Esophagus muscularis mucosa (tissue), 4 donors: ENCODE measurements at places on chromosomes 6 and 20. TPM values are rescaled to one million over a fixed set of nuclear protein-coding genes. Genes with fewer than 3 reads are reported as not detected.
A peak's percentile ranks its signal among the peaks of the same experiment; 100 is the strongest.

The SASH1 gene
- 56.5 TPM for total RNA-seq

DNA sequence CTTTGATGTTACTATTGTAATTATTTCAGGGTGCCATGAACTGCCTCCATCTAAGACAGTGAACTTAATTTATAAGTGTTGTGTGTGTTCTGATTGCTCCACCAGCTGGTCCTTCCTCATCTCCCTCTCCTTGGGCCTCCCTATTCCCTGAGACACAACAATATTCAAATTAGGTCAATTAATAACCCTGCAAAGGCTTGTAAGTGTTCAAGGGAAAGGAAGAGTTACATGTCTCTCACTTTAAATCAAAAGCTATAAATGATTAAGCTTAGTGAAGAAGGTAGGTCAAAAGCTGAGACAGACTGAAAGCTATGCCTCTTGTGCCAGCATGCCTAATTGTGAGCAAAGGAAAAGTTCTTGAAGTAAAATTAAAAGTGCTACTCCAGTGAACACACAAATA, 35.5 kb upstream of the TMEM217 start:
- DNase-seq = no peak
- no peaks in the 10 kb centered on the region for H3K27me3 ChIP-seq
- H3K27ac ChIP-seq = no peak overlapping the region
- peaks cover 54% of the 10 kb centered on the region for H3K36me3 ChIP-seq
- no peak overlapping the region for H3K4me3 ChIP-seq

DNA sequence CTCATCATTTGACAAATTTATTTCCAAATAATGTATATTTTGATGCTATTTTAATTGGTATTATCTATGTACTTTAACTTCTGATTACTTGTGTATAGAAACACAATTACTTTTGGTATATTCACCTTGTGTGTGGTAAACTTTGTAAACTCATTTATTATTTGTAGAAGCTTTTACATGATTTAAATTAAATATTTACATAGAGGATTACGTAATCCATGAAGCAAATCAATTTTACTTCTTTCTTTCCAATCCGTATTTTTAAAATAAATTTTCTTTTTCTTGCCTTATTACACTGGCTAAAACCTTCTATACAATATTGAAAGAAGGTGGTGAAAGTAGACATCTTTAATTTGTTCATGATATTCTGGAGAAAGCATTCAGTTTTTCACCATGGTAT, 540.2 kb downstream of the MMUT start:
- H3K27ac ChIP-seq = no peak overlapping the region
- no peaks in the 10 kb centered on the region for H3K27me3 ChIP-seq
- H3K4me1 ChIP-seq = no peaks in the 10 kb centered on the region
- no peak overlapping the region for H3K4me3 ChIP-seq
- H3K36me3 ChIP-seq = no peaks in the 10 kb centered on the region

- no peaks in the 10 kb centered on the region for H3K27me3 ChIP-seq
- no peak overlapping the region for H3K4me3 ChIP-seq
- peaks cover 26% of the 10 kb centered on the region for H3K4me1 ChIP-seq
- no peak overlapping the region for H3K27ac ChIP-seq
- no peaks in the 10 kb centered on the region for H3K36me3 ChIP-seq
These were observed 3.8 kb upstream of the TUBB1 start for GRCh38 chr20:59015411-59015810.

DNA sequence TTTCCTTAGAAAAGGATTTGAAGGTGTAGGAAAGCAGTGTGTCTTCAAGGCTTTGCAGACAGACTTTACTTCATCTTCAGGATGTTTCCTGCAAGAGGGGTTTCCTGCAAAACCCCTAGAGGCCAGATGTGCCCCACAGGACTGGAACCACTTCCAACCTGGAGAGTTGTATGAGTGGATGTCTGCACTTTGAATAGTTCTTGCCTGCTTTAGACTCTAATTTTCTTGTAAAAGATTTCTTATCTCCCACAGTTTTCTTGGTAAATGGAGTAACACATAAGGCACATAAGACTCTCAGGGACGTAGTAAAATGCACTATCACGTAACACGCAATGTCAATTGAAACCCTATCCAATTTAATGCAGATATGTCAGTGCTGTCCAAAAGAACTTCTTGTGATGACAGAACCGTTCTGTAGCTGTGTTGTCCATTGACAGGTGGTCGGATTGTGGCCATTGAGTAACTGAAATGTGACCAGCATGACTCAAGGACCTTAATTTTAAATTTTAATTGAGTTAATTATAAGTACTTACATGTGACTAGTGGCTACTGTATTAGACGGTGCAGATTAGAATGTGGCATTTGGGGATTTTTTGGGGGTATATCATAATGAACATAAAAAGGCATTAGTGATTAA, 118.7 kb downstream of the JARID2 start:
- no peak overlapping the region for H3K27ac ChIP-seq
- H3K36me3 ChIP-seq = no peaks in the 10 kb centered on the region
- DNase-seq = no peak
- peaks cover 43% of the 10 kb centered on the region for H3K4me1 ChIP-seq
- H3K4me3 ChIP-seq = no peak overlapping the region
- no peaks in the 10 kb centered on the region for H3K27me3 ChIP-seq

DNA sequence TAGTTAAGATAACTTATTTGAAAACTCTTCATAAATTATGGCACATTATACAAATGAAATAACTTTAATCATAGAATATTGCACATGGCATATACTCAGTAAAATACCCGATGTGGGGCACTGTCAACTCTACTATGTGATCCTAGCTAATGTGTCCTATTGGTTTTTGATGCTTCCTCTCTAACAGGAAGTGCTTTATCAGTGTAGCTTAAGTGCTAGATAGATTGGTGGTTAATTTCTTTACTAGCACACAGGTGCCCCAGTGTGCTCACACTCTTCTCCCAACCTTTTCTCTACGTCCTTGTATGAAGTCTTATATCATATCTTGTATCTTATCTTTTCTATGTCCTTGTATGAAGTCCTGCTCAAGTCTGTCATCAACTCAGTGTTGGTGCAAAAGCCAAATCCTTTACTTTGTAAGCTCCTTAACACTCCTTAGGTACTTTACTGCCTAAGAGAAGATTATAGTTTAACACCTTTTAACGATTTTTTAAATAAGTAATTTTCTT, 358.9 kb downstream of the CENPW start:
- no peak overlapping the region for H3K27ac ChIP-seq
- H3K4me3 ChIP-seq = no peak overlapping the region
- no peak for DNase-seq

GRCh38 chr20:63098195-63098810, 91.5 kb upstream of the BHLHE23 start:
- no peak overlapping the region for H3K27ac ChIP-seq
- no peaks in the 10 kb centered on the region for H3K27me3 ChIP-seq
- no peaks in the 10 kb centered on the region for H3K36me3 ChIP-seq
- no peak overlapping the region for H3K4me3 ChIP-seq
- H3K4me1 ChIP-seq = peaks cover 8% of the 10 kb centered on the region

DNA sequence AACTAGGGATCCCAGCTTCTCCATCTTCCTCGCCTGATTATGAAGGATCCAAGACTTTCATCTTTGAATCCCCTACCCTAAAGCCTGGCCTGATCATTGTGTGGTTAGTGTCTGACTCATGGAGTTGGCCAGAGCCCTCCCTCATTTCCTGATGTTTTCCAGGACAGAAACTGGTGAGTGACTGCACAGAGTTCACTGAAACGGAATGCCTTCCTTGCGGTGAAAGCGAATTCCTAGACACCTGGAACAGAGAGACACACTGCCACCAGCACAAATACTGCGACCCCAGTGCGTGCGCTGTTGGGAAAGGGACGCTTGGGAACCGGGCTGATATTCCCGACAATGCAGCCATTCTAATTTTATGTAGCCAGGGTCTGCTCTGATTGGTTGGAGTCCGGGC, 4.0 kb downstream of the CD40 start:
- no peak overlapping the region for H3K27ac ChIP-seq
- H3K36me3 ChIP-seq = peaks cover 31% of the 10 kb centered on the region
- no peaks in the 10 kb centered on the region for H3K27me3 ChIP-seq
- no peak overlapping the region for H3K4me3 ChIP-seq

The EDN3 gene
- total RNA-seq = 18.0 TPM

The GSTA2 gene
- not detected for total RNA-seq

The MDFI gene
- 4.0 TPM for total RNA-seq

DNA sequence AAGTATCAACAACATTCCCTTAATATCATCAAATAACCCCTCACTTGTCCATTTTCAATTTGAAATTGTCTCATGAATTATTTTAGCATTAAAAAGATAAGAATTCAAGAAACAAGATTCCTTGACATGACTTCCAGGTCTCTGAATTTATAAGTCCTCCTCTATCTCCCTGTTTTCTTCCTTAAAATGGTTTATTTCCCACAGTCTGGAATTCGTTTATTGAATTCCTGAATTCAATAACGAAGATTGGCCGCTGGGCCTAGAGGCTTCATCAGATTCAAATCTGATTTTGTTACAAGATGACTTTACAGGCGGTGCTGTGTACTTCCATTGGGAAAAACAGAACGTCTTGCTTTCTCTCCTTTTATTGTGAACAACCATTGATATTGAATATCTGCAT, 48.9 kb upstream of the NELFCD start:
- H3K27me3 ChIP-seq = peaks cover 8% of the 10 kb centered on the region
- H3K27ac ChIP-seq = no peak overlapping the region
- H3K4me1 ChIP-seq = no peaks in the 10 kb centered on the region

DNA sequence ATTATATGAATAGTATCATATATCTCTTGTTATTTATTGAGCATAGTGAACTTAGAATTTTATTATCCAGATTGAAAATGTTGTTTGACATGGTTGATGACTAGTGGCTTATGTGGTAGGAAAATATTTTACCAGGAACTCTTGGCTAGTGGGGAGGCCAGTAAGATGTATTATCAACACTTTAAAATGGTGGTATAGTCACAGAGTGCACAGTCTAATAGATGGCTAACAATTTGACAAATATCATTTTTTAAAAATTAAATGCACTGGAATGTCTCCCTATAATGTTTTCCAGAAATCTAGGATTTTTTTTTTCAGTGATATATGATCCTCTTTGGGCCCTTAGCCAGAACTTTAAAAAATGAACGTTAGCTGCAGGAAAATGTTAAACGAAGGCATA, 26.9 kb upstream of the EYA4 start:
- DNase-seq = no peak
- no peak overlapping the region for H3K27ac ChIP-seq
- no peaks in the 10 kb centered on the region for H3K4me1 ChIP-seq
- H3K36me3 ChIP-seq = no peaks in the 10 kb centered on the region
- H3K4me3 ChIP-seq = no peak overlapping the region

DNA sequence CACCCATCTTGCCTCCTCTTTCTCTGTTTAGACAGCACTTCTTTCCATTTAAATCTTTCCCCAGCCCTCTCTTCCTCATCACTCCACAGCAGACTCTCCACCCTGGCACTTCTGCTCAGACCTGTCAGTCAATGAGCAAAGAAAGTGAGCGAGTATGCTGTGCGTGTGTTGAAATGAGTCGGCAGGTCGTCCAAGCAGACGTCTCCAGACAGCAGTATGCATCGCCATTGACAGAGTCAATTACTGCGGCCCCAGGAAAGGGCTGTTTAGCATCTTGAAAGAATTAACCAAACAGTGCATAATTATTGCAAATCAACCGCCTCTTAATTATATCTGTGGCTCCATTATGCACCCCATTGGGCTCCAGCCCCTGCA, 54.8 kb upstream of the KCNG1 start:
- no peaks in the 10 kb centered on the region for H3K36me3 ChIP-seq
- peaks cover 22% of the 10 kb centered on the region for H3K4me1 ChIP-seq
- no peaks in the 10 kb centered on the region for H3K27me3 ChIP-seq
- H3K27ac ChIP-seq = no peak overlapping the region

The ADGB gene
- total RNA-seq = not detected

- no peaks in the 10 kb centered on the region for H3K27me3 ChIP-seq
- peaks cover 9% of the 10 kb centered on the region for H3K4me1 ChIP-seq
- DNase-seq = no peak
- H3K27ac ChIP-seq = no peak overlapping the region
- H3K36me3 ChIP-seq = no peaks in the 10 kb centered on the region
- H3K4me3 ChIP-seq = no peak overlapping the region
These were observed 667.9 kb downstream of the EPM2A start for GRCh38 chr6:145067430-145067829.

DNA sequence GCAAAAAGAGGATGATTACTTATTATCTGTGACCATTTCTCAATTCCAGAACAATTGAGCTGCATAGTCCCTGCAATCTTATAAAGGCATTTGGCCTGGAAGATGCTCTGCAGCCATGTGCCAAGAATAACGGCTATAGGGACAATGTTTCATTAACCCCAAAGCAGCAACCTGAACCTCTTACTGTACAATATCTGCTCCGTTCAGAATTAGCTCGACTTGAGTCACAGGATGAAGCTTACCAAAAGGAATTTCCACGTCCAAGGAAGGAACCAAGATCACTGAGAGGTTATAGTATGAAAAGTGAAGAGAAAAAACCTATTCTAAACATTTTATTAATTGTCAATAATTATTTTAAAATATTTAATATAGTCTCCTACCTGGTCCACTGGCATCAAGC, 167.3 kb upstream of the GMDS start:
- H3K36me3 ChIP-seq = no peaks in the 10 kb centered on the region
- no peak overlapping the region for H3K27ac ChIP-seq
- H3K27me3 ChIP-seq = no peaks in the 10 kb centered on the region
- H3K4me3 ChIP-seq = no peak overlapping the region
- DNase-seq = no peak
- no peaks in the 10 kb centered on the region for H3K4me1 ChIP-seq

DNA sequence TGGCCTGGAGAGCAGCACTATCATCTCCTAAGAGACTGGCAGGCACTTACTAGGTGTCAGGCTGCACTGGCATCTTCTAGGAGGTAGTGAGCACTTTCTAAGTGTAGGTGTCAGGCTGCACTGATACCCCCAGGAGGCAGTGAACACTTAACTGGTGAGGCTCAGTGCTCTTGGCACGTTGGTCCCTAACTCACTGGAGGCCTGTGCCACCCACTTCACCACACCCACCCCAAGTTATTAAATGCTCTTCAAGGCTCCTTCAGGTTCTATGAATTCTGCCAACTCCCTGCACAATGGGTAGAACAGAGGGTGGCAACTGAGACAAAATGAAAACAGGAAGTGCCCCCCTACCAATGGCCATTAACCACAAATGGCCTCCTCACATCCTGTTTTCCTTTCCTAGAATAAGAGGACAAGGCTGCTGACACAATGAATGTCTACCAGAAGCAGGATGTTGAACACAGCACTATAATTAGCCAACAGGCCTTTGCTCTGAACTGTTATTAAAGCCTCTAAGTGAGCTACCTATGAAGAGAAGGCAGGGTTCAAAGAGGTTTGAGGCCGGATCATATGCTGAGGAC, 29.4 kb downstream of the NCOA5 start:
- H3K27ac ChIP-seq = no peak overlapping the region
- no peaks in the 10 kb centered on the region for H3K27me3 ChIP-seq
- peak; percentile 62 for DNase-seq
- peaks cover 57% of the 10 kb centered on the region for H3K36me3 ChIP-seq

The PSORS1C2 gene
- total RNA-seq = not detected

- no peak overlapping the region for H3K4me3 ChIP-seq
- H3K27me3 ChIP-seq = no peaks in the 10 kb centered on the region
- H3K36me3 ChIP-seq = peaks cover 5% of the 10 kb centered on the region
- no peak overlapping the region for H3K27ac ChIP-seq
- no peaks in the 10 kb centered on the region for H3K4me1 ChIP-seq
- DNase-seq = no peak
These were observed 47.8 kb downstream of the GMPR start for GRCh38 chr6:16286151-16286522.

The YIPF3 gene
- total RNA-seq = 95.1 TPM

- no peak overlapping the region for H3K4me3 ChIP-seq
- H3K27me3 ChIP-seq = no peaks in the 10 kb centered on the region
- no peaks in the 10 kb centered on the region for H3K4me1 ChIP-seq
- no peaks in the 10 kb centered on the region for H3K36me3 ChIP-seq
- no peak overlapping the region for H3K27ac ChIP-seq
These were observed 59.0 kb downstream of the PRDM1 start for GRCh38 chr6:106145144-106145543.

The SIGLEC1 gene
- 13.8 TPM for total RNA-seq
